CMK (cell line): ENCODE measurements at places on chromosomes 2 and 18.

DNA sequence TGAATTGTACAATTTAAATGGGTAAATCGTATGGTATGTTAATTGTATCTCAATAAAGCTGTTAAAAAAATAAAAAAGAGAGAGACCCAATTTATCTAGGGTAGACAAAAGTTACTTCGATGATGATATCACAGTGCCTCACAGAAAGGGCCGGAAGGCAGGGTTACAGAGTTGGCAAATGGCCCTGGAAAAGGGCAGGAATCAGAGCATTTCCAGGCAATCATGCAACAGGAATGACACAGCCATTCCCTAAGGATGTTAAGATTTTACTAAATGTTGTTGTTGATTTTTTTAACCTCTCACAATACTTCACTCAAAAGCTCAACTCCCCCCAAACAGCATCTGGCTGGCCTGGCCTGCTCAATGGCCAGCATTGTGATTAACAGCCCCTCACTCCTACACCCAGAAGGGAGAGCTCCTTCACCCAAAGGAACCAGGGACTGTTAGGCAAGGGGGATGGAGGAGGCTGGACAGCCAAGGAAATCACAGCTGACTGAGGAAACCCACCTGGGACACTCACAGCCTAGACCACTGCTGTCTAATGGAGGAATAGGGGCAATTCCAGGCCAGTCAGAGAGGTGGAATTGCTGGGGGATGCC lies 7.7 kb upstream of the SP100 start:
- no peak for DNase-seq

GRCh38 chr18:498931-499775 lies 1.3 kb downstream of the COLEC12 start:
- DNase-seq = no peak

DNA sequence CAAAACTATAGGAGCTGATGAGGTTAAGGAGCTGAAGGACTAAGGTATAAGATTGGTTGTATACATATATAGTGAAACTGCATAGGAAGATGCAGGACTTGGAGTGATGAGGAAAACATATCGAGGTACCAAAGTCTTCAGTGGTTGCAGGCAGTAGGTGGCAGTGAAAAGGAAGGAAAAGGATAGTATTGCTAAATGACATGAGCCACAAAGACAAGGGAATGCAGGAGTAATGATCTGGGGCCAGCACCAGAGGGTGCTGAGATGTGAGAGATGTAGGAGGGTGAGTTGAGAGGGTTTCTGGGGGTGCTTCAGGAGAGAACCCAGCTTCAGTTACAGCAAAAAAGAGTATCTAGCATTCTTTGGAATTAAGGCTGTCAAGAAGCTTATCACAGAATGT lies 172.2 kb upstream of the MYO3B start:
- DNase-seq = no peak

DNA sequence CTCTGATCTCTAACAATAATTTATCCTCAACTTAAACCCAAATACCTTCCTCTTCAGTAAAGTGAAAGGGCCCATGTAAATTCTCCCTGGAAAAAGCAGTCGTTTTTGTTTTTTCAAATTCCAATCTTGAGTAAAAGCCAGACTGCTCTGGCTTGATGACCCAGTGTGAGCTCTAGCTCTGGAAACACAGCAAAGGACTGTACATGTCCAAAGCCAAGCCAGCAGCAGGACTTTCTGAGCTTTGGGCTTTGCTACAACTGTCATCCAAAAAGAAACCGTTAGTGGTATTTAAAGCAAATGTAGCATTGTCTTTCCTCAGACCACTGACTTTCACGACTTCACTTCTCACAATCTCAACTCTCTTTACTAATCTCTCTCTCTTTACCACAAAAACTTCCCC lies 25.4 kb downstream of the SH3YL1 start:
- no peak for DNase-seq

DNA sequence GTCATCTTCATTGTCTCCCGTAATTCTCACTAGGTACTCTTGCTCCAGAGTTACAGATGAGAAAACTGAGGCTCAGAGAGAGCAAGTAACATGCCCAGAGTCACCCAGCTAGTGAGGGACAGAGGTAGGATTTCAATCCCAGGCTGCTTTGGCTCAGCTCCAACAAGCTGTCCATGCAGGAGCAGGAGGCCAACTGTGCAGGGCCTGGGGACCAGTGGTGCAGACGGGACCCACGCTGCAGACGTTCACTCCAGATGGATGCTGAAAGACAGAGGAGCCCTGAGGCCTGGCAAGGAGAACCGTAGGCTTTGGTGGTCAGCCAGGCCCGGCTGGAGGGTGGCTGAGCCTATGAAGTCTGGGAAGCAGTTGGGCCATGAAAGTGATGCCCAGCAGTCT lies 102.6 kb downstream of the MCFD2 start:
- DNase-seq = no peak
